ENCODE measurements at places on chromosomes 11 and 22.

GRCh38 chr22:48664586-48664985, 1163.1 kb downstream of the BRD1 start:
- DNase-seq: no peak

DNA sequence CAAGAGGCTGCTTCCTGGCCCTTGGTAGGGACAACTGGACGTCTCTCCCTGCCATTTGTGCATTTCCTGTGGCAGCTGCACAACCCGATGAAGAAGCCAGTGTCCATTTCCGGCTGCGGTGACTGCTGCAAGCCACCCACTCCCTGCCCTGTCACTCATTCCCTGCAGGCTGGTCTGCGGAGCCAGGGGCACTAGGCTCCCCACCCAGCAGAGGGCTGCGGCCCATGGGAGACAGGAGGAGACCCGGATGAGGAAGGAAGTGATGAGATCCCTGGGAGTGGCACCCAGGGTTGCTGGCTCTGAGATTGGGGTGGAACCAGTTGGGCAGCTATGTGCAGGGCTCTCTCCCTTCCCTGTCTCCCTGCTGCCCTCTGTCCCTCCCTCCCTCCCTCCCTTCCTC, 10.0 kb upstream of the MYRF start:
- DNase-seq: no peak

GRCh38 chr11:57547854-57548377, 10.5 kb downstream of the SMTNL1 start:
- DNase-seq: no peak

- DNase-seq: no peak
Measured at GRCh38 chr11:117654281-117655255, 142.4 kb downstream of the DSCAML1 start.
